ENCODE measurements at places on chromosomes 4 and X.

GRCh38 chr4:106369456-106370060 lies 980 bp upstream of the GIMD1 start:
- DNase-seq, result peak; percentile 84

- no peak for DNase-seq
These were observed 13.1 kb upstream of the FAM13A start for GRCh38 chr4:89070041-89070440.

GRCh38 chrX:133333154-133333750 lies 82.0 kb downstream of the GPC4 start:
- DNase-seq, result no peak

DNA sequence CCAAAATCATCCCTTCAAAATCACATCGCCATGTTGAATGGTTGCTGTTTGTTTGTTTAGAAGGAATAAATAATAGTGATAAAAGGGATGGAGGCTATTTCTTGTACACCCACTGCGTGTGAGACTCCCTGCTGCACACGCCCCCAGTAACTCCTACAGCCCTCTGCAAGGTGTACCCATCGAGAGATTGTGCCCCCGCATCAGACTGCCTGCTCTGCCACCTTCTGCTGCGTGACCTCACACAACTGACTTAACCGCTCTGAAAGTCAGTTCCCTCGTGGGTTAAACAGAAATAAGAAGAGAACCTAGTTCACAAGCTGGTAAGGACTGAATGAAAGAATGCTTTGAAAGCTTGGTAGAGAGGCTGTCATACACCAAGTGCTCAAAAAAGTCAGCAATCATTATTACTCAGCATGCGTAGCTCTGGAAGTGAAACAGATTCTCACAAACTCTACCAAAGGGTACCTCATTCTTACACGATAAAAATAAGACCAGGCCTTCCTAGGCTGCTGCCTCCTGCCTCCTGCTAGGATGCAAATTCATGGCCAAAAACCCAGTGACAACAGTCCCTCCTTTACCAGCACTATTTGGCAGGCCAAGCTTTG lies 147.1 kb downstream of the CPEB2 start:
- no peak for DNase-seq

DNA sequence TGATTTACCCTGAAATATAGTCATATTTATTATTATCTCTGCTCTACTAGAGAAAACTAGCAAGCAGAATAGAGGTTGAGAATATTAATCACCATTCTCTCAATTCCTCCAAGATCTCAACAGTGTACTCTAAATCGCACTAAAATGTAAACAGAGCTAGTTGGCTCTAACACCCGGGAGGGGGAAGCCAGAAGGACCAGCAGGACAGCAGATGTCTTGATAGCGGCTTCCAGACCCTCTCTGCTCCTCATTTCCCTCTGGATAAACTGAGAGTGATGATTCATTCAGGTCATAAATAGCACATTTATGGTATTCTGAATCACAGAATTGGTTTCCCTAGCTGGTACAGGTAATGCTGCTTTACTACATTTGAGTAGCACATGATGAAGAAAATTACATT lies 82.5 kb downstream of the TBC1D9 start:
- DNase-seq, result peak; percentile 57

GRCh38 chr4:112379306-112379705 lies 82.1 kb downstream of the ALPK1 start:
- DNase-seq, result no peak

DNA sequence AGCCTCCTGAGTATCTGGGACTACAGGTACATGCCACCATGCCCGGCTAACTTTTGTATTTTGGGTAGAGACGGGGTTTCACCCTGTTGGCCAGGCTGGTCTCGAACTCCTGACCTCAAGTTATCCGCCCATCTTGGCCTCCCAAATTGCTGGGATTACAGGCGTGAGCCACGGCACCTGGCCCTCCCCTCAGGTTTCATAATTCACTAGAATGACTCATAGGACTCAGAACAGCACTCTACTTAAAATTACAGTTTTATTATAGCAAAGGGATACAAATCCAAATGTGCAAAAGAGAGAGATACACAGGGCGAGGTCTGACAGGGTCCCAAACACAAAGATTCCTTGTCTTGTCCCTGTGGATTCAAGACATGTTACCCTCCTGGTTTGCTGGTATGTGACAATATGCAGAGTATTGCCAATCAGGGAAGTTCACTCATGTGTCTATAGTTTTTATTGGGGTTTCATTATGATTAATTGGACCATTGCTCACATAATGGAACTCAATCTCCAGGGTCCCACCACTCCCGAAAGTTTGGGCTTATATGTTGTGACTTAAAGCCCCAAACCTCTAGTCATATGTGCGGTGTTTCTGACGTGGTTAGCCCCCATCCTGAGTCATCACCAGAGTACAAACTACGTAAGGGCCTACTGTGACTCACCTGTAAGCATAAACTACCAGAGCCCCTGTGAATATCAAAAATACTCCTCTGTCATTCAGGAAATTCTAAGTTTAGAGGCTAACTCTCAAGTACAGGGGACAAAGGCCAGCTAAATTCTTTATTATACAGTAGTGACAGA lies 5.2 kb downstream of the YIPF6 start:
- DNase-seq, result peak; percentile 51

GRCh38 chr4:83216959-83217683 lies 67.5 kb downstream of the COQ2 start:
- DNase-seq, result no peak

GRCh38 chrX:133897593-133898163 lies 87.7 kb downstream of the GPC3 start:
- no peak for DNase-seq

DNA sequence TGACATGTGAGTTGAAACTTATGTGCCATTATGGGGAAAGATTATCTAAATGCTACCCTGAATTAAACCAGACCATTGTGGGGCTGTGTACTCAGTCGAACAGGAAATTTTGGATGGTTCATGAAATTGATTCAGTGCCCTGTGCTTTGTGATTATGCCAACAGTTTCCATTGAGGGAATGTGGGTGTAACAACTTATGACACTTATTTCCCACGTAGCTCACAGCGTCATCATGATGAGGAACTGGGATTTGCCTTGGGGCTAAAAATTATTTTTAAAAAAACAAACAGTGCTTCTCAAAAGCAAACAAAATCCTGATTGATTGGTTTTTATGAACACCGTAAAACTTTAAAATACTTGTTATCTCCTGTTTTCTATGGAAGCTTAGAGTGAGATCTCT lies 8.3 kb upstream of the CLTRN start:
- DNase-seq, result no peak

Data from fibroblast of skin of right biceps (primary cell).